H7 (cell line): ENCODE measurements at places on chromosomes 7 and 10.
A peak's percentile ranks its signal among the peaks of the same experiment; 100 is the strongest.

DNA sequence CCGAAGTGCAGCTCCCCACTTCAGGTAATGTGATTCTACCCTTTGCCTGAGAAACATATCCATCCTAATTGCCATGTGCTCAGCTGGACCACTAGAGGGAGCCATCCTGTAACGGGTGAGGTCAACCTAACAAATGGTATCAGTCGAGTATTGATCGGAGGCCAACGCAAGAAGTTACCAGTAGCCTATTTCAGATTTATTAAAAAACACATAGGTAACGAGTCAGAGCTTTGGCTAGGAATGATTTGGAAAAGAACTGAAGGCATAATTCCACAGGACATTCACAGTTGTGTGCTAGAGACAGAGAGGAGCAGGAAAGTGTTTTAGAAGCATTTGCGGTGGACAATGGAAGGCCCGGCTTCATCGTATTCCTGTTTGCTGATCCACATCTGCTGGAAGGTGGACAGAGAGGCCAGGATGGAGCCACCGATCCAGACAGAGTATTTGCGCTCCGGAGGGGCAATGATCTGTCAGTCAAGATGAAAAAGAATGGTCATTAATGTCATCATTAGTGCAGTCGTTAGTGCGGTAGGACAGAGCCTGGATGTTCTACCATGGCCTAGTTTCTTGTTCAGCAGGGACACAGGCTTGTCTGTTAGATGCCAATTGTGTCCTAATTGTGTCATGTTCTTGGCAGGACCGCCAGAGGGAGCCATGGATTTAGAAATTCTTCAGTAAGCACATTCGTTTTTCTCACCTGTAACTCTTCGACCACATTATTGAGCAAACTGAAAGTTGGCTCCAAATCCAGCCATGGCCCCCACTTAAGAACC lies 17.5 kb downstream of the ACTA2 start:
- DNase-seq, result peak; percentile 16

GRCh38 chr10:106338486-106338885 lies 826.0 kb downstream of the SORCS1 start:
- DNase-seq, result no peak

DNA sequence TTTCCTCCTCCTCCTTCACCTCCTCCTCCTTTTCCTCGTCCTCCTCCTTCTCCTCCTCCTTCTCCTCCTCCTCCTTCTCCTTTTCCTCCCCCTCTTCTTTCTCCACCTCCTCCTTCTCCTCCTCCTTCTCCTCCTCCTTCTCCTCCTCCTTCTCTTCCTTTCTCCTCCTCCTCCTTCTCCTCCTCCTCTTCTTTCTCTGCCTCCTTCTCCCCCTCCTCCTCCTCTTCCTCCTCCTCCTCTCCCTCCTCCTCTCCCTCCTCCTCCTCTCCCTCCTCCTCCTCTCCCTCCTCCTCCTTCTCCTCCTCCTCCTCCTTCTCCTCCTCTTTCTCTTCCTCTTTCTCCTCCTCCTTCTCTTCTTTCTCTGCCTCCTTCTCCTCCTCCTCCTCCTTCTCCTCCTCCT lies 13.6 kb downstream of the PLXNA4 start:
- DNase-seq, result no peak

GRCh38 chr7:158238616-158239289 lies 348.9 kb downstream of the PTPRN2 start:
- peak; percentile 39 for DNase-seq

GRCh38 chr10:72087392-72087968 lies 871 bp downstream of the SPOCK2 start:
- DNase-seq, result peak; percentile 86

GRCh38 chr7:124364283-124364682 lies 331.4 kb upstream of the TMEM229A start:
- DNase-seq, result no peak

GRCh38 chr7:144516729-144517525 lies 113.4 kb upstream of the NOBOX start:
- DNase-seq, result no peak

DNA sequence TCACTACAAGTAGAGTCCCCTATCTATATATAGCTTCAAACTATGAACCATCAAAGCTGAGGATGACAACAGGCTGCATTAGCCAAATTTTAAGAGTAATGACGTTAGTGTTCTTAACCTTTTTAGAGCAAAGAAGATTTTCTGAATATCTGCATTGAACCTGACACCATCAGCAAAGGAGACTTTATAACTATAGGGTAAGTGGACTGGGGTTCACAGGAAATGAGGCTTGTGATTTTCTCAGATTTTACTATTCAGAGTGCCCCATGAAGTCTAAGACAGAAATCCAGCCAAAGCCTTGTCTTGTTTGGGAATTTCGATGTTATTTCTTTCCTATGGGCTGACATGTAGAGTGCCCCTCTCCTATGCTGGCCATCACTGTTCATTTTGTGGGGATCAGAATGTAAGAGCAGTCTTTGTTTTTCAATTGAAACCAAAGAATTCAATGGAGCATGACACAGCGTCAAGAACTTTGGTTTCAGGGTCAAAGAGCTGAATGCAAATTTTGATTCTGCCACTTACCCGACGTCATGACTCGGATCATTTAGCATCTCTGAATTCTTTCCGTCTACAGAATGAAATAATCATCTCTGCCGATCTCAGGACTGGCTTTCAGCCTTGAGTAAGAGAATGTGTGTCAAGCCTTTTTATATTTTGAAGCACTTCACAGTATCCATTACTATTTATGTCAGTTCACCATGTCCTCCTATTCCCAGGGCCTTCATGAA lies 52.7 kb downstream of the DENND11 start:
- no peak for DNase-seq

DNA sequence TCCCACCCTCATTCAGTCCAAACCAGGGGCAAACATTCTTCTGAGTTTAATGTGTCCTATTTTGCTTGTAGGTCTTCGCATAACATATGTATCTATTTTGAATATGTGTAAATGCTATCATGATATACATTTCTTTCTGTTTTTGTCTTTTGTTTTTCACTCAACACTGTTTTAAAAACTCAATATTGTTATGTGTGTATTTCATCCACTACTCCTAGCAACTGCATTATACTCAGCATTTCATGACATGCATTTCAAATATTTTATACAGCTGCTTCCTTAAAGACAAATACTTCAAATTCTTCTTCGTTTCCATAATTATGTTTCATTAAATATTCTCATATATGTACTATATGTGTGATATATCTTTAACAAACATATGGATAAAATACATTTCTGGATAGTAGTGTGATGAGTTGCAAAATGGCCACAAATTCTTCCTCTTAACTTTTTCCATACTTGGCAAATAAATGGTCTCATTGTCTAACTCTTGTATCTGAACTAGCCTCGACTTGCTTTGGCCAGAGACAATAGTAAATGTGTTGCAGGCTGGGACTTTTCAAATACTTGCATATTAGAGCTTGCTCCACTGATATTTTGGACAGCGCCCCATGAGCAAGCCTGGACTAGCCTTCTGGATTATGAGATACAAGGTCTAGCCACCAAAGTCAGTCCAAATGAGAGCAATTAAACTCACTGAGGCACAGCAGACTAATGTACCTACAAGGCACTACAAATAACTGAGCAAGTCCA lies 539.7 kb upstream of the KCND2 start:
- no peak for DNase-seq

DNA sequence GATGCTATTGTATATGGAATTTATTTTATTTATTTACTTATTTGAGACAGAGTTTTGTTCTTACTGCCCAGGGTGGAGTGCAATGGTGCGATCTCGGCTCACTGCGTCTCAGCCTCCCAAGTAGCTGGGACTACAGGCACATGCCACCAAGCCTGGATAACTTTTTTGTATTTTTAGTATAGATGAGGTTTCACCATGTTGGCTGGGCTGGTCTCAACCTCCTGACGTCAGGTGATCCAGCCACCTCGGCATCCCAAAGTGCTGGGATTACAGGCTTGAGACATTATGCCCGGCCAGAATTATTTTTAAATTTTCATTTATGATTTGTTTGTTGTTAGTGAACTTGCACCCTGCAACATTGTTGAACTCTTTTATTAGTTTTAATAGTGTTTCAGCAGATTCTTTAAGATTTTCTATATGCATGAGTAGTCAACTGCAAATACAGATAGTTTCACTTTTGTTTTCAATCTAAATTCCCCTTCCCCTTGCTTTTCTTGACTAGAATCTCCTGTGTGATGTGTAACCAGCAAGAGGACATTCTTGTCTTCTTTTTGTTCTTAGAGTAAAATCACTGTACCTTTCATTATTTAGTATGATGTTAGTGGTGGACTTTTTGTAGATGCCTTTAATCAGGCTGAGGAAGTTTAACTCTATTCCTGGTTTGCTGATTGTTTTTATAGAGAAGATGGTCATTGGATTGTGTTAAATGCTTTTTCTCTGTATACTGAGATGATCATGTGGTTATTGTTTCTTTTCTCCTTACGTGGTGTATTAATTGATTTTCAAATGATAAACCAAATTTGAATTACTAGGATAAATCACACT lies 27.8 kb downstream of the ZNF33A start:
- no peak for DNase-seq

GRCh38 chr10:655184-655583 lies 34.3 kb downstream of the DIP2C start:
- no peak for DNase-seq

GRCh38 chr10:84267503-84268126 lies 22.8 kb downstream of the RGR start:
- peak; percentile 59 for DNase-seq

DNA sequence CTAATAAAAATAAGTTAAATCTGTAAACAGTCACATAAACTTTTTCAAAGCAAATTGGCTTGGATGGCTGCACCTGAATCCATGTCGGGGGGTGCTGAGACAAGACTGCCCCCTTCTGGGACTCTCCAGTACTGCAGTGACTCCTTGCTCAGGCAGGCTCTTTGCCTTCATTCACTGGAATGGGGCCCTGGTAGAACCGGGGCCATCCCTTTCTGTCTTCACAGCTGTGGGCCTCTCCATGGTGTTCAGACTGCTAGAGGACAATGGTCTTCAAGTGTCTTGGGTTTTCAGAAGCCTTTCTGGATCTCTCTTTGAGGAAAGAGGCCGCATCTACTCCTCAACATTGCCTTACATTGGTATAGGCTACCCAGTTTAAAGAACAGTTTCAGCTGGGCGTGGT lies 16.1 kb upstream of the IMPDH1 start:
- peak; percentile 90 for DNase-seq

GRCh38 chr10:805620-806305 lies 116.3 kb upstream of the DIP2C start:
- no peak for DNase-seq

GRCh38 chr7:96414931-96415292 lies 93.0 kb upstream of the SLC25A13 start:
- peak; percentile 30 for DNase-seq

GRCh38 chr10:64396105-64396708 lies 875.0 kb downstream of the REEP3 start:
- DNase-seq, result no peak

- DNase-seq, result no peak
Observed at GRCh38 chr7:126696256-126697038, 556.3 kb downstream of the GRM8 start.

DNA sequence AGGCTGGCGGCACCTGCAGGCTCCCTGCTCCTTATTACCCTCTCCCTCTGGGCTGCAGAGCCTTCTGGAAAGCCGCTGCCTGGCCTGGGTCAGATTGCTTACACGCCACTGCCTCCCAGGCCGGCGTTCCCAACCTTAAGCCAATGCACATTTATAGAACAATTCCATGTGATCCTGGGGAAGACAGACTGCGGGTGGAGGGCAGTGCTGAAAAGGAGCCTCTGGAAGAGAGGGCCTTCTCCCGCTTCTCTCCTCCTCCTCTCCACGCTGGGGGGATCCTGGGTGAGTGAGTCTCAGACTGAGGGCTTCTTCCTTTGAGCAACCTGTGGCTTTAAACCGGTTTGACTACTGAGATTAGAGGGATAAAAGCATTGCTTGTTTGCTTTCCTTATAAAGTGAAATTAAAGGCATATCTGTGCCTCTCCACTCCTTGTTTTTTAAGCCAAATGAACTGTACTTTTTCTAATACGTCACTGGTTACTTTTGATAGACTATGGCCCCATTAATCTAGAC lies 5.5 kb downstream of the TACC2 start:
- peak; percentile 51 for DNase-seq

- DNase-seq, result no peak
Observed at GRCh38 chr7:127390186-127390816, 2.2 kb downstream of the ZNF800 start.

- no peak for DNase-seq
Observed at GRCh38 chr7:129947701-129948100, 5.1 kb downstream of the UBE2H start.

- no peak for DNase-seq
Observed at GRCh38 chr10:27207350-27207749, 33.2 kb downstream of the ACBD5 start.

DNA sequence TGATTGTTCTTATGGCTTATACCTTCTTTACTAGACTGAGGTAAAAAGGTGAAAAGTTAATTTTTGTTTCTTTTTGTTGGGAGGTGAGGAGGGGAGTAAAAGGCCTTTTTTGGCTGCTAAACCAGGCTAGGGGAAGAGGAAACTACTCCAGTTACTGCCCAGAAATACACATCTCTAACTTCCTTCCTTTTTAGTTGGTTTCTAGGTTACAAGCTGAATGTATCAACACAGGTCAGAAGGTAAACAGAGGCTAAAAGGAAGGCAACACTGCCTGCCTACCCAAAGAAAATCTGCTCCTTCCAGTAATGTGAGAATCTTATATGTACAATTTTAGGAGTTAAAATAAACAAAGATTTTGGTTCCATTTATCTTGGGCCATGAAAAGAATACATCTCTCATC lies 140.4 kb downstream of the NRBF2 start:
- no peak for DNase-seq

DNA sequence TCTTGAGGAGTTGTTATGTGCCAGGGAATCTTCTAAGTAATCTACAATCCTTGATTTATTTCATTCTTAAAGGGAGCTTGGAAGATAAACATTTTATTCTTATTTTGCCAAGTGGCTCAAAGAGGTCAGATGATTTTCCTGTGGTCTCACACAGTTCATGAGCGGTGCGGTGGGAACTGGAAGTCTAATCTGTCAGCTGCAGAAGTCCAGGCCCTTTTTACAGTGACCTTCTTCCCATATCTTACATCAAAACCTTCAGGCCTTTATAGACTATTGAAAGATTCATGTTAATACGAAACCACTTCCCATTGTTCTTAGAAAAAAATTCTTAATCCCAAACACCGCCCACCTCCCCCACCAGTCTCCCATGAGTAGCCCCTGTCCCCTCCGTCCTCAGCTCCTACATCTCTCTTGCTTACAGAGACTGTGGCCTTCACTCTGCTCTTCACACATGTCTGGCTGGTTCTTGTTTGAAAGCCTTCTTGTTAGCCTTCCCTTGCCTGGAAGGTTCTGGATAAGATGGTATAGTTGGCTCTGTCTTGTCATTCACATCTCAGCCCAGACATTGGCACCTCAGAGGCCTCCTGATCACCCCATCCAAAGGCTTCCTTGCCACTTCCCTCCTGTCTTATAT lies 61.5 kb downstream of the ITGA8 start:
- no peak for DNase-seq
